GM03348 (cell line): ENCODE measurements at places on chromosomes 5 and 9.
A peak's percentile ranks its signal among the peaks of the same experiment; 100 is the strongest.

DNA sequence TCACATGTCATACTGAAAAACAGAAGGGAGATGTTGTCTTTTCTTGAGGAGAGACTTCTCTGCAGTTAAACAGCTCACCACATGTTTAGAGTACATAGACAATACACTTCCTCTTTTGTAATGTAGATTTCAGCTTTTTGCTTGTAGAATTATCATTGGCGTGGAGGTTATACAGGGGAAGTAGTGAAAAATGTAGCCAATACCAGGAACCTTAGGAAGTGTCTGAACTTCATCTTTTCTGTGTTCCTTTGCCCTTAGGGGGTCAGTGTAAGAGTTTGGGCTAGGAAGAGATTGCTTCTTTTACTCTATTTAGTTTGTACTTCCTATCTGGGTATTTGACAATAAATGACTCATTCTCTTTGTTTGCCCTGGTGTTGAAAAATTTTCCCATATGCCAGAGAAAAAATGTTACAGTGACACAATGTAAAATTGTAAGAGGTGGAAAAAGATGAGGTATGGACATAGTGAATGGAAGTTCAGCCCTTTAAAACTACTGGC lies 21.0 kb upstream of the CDKN2B start:
- peak; percentile 50 for DNase-seq

GRCh38 chr9:6630502-6631206 lies 14.9 kb downstream of the GLDC start:
- DNase-seq = no peak

DNA sequence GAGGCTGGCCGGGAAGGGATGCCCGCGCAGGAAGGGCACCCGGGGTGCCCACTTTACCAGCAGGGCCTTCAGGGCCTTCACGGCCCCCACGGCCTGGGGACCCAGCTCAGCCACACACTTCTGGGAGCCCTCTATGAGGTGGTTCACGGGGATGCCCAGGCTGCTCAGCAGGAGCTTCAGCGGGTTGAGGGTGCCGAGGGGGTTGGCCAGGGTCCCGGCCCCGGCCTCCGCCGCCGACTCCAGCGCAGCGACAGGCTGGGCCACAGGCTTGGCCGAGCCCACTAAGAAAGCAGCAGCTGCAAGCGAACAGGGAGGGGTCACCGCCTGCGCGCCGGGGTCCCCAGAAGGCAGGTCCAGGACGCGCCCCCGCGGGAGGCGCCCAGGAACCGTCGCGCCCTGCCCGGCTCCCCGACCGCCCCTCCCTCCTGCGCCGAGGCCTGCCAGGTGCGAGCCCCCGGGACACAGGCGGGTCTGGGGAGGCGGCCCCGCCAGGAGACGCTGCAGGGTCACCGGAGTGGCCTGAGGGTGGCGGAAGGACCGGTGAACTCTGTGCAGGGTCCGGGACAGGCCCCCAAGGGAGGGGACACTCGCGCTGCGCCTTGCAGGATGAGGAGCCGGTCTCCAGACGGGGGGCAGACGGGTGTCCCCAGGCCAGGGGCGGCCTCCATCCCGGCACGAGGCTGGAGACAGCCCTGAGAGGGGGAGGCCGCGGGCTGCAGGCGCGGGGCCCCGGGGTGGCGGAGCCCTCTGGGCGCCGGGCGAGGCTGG lies 572 bp downstream of the SCGB3A1 start:
- DNase-seq = peak; percentile 11

- no peak for DNase-seq
These were observed 465.0 kb downstream of the BNC2 start for GRCh38 chr9:16405421-16405820.

- no peak for DNase-seq
These were observed 68.7 kb upstream of the SIMC1 start for GRCh38 chr5:176169393-176170063.

GRCh38 chr5:149951138-149951749 lies 6.7 kb upstream of the PDE6A start:
- DNase-seq = no peak

DNA sequence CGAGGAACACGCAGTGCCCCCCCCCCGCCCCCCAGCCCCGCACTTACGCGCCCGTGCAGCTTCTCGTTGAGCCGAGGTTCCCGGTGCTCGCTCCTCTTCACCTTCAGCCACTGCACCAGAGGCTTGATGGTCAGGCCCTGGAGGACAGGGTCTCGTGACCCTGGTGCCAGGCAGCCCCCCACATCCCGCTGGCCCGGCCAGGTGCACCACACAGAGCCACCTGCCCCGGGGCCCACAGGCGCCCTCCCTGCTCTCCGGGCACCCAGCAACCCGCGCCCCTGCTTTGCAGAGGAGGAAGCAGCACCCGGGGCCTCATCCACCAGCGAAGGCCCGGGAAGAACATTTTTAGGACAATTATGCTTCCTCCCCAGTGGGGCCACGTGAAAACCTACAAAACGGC lies 39.0 kb downstream of the EXOC3 start:
- no peak for DNase-seq

- DNase-seq = no peak
These were observed 249.8 kb upstream of the ZNF608 start for GRCh38 chr5:124996023-124996763.

- no peak for DNase-seq
These were observed 302.9 kb downstream of the NSG2 start for GRCh38 chr5:174348311-174348981.

DNA sequence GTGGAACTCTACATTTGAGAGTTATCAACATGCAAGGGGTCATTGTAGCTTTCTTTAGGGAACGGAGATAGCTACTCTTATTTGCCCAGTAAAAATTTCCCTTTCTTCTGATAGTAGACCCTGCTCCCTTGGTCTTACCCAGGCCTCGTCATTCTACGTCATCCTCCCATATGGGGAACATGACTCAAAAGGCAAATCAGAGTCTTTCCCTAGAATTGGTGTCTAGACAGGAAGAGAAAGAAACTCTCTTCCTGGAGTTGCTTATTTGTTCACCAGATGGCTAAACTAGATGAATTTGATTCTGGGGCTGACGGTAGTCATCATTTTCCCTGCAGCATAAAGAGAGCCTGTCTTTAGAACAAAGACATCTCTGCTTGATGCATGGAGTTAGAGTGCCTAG lies 12.2 kb upstream of the SLC38A9 start:
- DNase-seq = no peak

DNA sequence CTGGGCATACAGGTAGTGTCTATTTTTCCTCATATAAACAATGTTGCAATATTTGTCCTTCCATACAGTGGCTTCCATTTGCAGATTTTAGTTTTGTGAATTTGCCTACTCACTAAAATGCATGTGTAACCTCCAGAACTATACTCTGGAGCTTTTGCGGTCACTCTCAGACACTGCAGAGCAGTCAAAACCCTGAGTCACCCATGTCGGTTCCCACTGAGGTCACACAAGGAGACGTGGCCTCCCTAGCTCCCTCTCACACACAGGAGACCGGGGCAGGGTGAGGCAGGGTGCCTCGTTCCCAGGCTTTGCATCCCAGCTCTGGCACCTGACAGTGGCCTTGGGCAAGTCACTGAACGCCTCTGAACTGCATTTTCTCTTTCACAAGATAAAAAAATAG lies 55.5 kb upstream of the ZNF354A start:
- peak; percentile 19 for DNase-seq

- no peak for DNase-seq
These were observed 63.8 kb downstream of the PDZD2 start for GRCh38 chr5:31702712-31703111.

DNA sequence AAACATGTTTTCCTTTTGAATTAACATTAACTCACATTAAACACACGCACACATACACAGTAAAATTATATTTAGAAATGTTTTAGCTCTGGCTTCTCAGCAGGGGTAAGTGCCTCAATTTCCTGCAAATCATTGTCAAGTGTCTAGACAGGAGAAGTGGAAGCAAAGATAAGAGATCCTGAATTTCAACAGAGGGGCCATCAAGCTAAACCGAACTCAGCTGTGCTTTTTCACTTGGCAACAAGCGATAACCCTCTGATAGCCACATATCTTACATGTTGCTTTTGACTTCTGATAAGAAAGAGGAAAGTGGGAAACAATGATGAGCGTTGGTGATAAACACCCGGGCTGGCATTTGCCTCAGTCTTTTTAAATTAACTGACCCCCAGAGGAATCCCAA lies 79.7 kb upstream of the SPDL1 start:
- DNase-seq = no peak

DNA sequence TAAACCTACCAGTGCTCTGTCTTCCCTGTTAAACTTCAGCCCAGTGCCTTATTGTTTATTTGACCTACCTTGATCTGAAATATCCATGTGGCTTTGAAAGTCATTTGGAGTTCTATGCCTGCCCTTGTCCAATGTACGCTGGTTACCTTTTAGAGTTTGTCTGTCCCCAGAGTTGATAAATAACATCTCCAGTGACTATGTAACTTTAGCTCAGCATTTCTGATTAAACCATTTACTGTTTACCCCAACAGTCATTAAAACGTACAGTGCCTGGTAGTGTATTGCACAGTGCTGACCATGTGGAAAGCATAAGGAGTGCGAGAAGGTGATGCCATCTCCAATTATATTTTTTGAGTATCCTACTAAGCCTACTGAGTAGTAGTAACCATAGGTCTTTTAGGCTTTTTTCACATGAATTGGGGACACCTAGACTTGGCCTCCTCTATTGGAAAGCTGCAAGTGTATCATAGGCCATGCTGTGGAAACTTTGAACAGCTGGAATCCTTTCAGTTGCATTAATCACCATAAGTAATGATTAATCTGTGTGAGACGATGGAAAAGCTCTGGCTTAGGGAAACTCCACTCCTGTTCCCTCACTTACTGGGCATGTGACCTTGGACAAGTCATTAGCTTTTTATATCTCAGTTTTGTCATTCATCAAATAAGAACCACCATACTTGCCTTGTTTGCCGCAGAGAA lies 93.5 kb downstream of the MAST4 start:
- no peak for DNase-seq

DNA sequence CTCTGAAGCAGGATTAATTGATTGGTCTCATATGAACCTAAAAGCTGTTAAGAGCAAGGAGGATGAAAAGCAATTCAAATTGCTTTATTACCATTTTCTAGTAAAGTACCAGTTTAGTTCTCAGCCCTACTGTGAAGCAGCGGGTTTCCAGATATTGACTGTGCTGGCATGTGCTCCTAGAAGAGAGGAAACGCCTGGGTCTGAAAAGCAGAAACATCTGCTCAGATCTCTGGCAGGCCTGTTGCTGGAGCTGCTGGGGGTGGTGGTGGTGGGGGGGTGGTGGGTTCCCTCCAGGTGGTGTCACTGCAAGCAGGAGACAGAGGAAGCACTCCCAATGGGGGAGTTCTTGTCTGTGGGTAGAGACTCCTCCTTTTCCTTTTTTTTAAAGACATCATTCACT lies 105.5 kb upstream of the ZNF462 start:
- no peak for DNase-seq

- no peak for DNase-seq
These were observed 33.1 kb downstream of the SPIN1 start for GRCh38 chr9:88421348-88421747.

DNA sequence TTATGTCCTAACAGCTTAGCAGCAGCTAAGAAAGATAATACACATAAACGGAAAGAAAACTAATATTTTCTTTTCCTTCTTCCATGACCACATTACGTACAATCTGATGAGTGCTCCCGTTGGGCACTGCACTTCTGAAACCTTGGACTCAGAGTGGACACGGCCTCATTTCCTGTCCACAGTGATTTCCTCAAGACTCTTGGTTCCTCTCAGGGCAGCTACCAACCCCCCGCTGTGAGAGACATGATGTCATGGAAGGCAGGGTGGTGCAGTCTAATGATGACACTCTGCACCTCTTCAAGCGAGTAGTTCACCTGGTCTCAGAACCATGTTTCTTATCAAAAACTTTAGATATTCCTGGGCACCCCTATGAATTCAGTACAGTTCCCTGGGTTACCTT lies 68.7 kb upstream of the CTSL start:
- DNase-seq = no peak

GRCh38 chr9:107810461-107810961 lies 320.9 kb upstream of the KLF4 start:
- DNase-seq = peak; percentile 13

DNA sequence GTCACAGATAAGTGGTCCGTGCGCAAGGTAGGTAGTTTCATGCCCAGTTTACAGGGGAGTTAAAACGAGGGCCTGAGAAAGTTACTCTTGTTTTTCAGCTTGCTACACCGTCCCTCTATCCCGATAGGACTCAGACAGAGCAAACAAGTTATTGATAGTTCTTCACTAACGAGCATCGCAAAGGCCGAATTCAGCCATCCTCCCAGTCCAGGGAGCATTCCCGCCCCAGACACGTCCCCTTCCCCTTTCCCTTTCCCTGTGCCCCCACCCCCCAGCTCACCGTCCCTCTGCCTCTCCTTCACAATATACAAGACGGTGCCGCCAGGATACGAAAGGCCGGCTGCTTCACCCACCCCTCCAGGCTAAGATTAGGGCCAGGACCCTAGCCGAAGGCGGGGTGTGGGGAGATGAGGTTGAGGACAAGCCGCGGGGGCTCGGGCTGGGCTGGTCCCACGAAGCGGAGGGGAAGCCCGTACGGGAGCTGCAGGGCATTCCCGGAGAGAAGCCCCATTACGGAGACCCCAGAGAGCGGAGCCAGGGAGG lies 599 bp downstream of the KIAA1191 start:
- no peak for DNase-seq

DNA sequence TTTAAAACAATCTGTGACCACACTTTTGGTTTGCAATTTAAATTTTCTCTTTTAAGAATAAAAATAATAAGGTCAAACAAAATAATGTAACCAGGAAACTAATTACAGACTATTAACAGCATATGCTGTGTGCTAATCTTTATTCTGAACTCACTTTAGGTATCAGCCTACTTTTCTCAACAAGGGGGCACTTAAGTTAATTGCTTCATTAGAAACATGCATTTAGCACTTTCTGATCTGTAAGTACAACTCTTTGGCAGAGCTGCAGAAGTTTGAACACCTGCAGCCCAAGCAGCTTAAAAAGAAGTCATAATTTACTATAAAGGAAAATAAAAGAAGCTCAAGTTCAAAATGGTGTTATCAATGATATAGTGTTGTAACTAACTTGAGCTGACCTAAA lies 21.7 kb downstream of the XRCC4 start:
- DNase-seq = no peak

DNA sequence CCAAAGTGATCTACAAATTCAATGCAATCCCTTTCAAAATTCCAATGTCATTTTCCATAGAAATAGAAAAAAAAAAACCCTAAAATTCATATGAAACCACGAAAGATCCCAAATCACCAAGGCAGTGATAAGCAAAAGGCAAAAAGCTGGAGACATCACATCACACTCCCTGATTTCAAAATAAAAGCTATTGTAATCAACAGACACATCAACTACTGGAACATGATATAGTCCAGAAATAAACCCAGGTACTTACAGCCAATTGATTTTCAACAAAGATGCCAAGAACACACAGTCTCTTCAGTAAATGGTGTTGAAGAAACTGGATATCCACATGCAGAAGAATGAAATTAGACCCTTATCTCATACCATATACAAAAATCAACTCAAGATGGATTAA lies 224.0 kb downstream of the WDR70 start:
- no peak for DNase-seq
